Substantia nigra (tissue), 51 donors: ENCODE measurements at places on chromosomes 11 and 22.
A peak's percentile ranks its signal among the peaks of the same experiment; 100 is the strongest.

GRCh38 chr11:47923667-47924066 lies 56.7 kb upstream of the PTPRJ start:
- DNase-seq, result no peak

GRCh38 chr11:75214411-75214821 lies 26.2 kb upstream of the TPBGL start:
- DNase-seq, result no peak

GRCh38 chr11:67409261-67409666 lies 5.4 kb downstream of the TBC1D10C start:
- no peak for DNase-seq

DNA sequence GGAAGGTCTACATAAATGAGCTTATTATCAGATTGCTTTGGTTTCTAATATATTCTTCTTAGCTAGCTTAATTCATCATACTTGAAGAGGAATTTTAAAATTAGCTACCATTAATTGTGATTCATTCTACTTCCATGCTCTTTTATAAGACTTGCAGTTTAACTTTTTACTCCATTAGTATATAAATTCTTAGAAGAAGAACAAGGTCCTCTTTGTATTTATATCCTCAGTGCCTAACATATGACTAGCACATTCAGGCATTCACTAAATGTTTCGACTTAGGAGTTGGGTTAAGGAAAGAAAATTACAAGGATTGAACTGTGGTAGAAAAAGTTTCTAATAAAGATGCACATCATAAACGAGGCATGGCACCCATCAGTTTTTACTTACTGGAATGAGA lies 1135.5 kb downstream of the JRKL start:
- no peak for DNase-seq

GRCh38 chr22:46466255-46466676 lies 71.2 kb downstream of the CELSR1 start:
- DNase-seq, result no peak

DNA sequence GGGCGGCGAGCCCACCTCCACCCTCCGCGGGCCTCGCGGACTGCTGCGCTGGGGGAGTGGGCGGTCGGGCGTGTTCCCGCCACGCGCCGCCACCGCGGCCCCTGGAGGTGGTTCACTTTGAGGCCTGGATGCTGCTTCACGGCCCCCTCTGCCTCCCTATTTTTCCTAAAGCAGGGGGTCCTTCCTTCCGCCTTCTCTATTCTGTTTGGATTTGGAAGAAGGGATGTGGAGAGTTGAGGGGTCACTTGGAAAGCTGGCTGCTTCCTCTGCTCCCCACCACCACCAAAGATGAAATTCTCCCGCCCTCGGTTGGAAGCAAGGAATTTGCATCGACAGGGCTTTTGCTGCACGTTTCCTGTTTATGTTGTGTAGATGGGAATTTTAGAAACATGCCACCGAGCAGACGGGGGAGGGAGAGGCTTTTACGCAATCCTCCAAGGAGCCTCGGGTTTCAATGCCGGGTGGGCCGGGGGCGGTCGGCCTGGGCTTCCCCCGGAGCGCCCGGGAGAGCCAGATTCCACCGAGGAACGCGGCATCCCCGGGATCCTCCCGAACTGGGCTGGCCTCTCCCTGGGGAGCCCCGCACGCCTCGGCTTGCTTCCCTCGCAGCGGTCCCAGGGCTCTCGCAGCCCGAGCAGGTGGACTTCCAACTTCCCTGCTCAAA lies 403 bp upstream of the SBF2 start:
- peak; percentile 27 for DNase-seq

DNA sequence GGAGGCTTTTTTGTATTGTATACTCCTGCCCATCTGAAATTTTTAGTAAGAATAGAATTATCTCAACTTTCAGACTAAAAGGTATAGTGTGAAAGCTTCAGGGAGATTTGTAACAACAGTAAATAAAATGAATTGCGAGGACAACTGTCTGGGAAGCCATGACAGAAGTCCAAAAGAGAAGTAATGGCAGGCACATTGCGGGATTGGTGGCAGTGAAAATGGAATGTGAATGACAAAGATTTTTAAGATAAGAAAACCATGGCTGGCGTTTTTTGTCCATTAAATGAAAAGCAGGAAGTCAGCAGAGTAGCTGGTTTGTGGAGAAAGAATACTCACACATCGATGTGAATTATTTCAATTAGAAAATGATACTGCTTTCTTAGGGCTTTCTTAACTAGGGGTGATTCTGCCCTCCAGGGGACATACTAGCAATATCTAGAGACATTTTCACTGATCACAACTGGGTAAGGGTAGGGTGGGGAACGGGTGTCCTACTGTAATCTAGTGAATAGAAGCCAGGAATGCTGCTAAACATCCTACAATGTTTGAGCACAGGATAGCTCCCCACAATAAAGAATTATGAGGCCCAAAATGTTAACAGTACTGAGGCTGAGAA lies 1.6 kb downstream of the NPAT start:
- DNase-seq, result no peak

DNA sequence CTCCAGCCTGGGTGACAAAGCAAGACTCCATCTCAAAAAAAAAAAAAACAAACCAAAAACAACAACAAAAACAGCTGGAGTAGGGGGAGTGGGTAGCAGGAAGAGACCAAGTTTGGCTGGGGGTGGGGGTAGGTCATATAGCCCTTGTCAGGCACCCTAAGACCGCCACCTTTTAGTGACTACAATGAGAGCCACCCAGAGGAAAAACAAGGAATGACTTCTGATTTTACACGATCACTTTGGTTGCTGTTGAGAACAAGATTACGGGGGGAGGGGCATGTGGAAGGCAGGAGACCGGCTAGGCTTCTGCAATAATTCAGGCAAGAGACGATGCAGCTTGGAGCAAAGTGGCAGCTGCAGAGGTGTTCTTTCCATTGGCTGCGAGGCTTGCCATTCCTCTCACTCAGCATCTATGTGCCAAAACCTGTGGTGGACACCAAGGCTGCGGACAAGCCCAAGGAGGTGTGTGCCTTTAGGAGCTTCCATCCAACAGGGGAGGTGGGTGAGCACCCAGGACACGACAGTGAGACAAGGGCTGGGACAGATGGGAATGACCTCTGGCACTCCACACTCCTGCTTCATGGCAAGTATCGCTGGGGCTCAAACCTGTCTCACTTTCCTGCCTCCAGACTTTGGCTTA lies 1.7 kb downstream of the RPS19BP1 start:
- DNase-seq, result no peak

DNA sequence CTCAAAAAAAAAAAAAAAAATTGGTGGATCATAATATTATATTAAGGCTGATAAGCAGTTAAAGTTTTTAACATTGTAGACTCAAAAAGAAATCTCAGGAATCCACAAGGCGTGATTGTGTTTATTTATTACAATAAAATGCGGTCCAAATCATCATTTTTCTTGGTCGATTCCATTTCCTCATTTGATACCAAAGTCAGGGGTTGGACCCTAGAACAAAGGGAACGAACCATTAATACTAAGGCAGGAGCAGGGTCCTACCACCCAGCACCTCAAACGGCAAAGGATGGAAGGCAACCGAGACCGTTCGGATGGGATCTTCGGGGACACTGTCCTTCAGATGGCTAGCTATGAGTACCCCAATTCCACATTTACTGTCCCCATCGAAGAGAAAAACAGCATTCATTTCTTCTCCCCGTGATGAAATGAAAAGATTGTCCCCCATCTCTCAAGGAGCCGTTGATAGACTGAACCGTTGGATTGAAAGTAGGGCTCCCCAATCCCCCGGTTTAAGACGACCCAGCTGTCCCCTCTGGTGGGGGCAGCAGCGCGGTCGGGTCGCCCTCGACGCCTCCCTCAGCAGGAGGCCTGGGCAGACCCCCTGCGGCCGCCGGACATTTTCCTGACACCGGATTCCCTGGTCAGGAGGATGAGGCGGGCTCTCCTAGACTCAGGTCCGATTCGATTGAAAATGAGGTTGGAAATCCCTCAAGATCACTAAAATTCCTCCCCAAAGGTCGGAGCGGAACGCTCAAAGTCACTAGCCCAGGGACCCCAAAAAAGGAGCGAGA lies 607 bp downstream of the DMC1 start:
- no peak for DNase-seq
